ENCODE measurements at places on chromosomes 1 and 21.
A peak's percentile ranks its signal among the peaks of the same experiment; 100 is the strongest.

DNA sequence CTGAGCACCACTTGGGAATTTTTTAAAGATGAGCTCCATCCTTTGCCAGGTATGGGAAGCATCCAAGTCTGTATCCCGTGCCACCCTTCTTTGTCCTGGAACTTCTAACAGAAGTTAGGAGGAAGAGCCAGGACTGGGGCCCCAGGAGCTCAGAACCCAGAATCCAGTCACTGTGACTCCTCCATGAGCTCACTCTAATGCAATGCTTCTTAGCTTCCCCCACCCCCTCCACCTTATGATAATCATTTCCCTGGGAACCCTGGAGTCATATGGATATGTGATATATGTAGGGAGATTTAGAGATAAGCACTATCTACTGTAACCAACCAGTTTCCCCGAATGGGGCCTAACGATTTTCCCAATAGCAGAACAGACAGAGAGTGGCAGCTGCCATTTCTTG lies 758 bp upstream of the SPRR5 start:
- no peak for DNase-seq

- no peak for DNase-seq
Measured at GRCh38 chr1:7265771-7266371, 480.6 kb downstream of the CAMTA1 start.

DNA sequence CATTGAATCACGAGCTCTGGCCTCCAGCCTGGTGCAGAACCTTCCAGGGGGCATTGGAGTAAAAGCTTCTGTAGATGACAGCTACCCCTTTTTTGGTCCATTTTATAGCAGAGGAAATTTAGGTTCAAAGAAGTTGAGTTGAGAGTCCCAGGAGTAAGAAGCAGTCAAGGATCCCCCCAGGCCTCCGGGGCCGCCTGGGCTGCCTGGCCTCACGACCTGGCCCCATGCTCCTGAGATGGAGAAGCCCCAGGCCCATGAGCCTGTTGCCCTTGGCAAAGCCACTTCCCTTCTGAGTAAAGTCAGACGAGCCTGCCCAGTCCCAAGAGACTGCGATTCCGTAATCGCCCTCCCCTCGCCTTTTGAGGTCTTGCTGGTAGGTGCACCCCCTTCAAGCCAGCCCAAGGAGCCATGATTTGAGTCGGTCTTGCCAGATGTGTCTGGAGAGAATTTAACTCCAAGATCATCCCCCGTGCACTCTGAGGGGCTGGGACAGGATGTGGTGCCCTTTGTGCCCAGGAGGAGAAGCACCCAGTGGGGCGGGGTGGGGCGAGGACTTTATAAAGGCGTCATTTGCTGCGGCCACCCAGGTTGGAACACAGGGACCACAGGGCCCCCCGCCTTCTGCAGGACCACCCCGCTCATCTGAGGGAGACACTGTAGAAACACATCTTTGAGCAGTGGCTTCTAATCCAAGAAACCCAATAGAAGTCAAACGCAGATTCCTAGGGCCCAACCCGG lies 30.1 kb downstream of the PDE9A start:
- no peak for DNase-seq

GRCh38 chr1:150976879-150977694 lies 2.5 kb upstream of the CERS2 start:
- peak; percentile 49 for DNase-seq

DNA sequence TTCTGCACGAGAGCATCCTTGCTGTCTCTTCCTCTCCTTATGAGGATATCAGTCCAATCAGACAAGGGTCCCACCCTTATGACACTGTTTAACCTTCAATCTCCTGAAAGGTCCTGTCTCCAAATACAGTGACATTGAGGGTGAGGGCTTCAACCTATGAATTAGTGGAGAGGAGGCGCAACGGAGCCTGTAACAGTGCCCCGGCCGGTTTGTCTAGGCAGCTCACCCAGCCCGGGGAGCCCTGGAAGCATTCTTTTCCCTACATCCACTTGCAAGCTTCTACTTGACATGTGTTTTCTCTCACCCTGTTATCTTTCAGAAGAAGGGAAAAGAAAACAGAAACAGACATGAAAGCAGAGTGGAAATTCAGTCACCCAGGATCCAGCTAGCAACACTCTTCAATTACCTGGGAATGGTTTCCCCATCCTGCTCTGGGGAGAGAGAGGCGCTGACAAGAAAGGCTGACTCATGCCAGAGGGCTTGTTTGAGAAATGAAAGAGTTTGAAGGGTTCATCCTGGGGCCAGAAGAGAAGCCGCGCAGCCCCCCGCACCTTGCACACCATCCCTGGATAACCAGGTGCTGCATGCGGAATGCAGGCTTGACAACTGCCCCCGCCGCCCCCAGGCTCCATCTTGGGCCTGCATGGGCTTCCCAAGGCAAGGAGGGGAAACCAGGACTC lies 394.9 kb downstream of the NPHP4 start:
- no peak for DNase-seq

GRCh38 chr1:21875621-21876063 lies 61.5 kb downstream of the HSPG2 start:
- DNase-seq: no peak

- no peak for DNase-seq
Measured at GRCh38 chr1:20684050-20684620, 23.0 kb upstream of the DDOST start.
